Right ventricle myocardium superior (tissue), 1 donor: ENCODE measurements at places on chromosomes 4 and X.
A peak's percentile ranks its signal among the peaks of the same experiment; 100 is the strongest.

DNA sequence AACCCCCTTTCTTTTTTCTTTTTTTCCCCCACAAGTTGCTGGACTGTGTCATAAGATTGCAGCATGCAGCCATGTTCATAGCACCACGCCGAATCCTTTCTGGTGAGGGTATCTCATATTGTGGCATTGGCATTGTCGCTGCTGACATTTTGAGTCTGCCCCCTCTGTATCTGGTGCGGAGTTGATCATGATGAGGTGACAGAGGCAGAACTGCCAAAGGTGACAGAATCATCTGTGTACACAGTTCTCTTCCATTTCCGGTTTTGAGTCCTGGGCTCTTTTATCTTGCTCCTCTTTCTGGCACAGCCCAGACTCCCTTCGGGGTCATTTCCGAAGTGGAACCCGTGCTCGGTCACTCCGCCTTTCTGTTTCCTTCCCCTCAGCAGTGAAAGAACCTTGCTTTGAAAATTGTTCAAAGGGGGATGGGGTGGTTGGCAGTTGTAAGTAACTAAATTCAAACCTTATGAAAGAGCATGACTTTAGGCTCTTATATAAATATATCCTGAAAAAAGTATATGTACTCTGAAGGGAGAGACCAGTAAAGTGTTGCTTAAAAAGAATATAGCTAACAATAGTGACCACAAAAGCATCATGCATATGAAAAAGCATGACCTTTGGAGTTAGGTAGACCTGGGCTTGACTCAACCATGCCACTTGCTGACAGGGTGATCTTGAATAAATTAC, 55.0 kb upstream of the BMP2K start:
- no peak for DNase-seq

- DNase-seq = no peak
These were observed 84.7 kb downstream of the PTPN13 start for GRCh38 chr4:86678796-86679195.

DNA sequence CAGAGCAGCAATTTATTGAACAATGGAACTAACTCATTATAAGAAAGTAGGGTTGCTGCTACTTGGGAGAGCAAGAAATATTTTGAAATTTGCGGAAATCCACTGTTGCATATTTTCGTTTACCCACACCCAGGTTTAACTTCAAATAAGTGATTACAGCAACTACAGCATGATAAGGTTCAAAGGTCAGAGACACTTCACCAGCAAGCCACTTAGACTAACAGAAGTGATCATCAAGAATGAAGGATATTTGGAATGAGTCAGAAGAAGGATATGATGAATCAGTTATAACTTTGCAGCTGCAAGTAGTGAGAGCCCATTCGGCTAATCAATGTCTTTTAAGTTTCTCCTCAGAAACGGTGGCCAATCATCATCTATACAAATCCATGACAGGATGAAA, 199.3 kb downstream of the TMA16 start:
- DNase-seq = no peak

DNA sequence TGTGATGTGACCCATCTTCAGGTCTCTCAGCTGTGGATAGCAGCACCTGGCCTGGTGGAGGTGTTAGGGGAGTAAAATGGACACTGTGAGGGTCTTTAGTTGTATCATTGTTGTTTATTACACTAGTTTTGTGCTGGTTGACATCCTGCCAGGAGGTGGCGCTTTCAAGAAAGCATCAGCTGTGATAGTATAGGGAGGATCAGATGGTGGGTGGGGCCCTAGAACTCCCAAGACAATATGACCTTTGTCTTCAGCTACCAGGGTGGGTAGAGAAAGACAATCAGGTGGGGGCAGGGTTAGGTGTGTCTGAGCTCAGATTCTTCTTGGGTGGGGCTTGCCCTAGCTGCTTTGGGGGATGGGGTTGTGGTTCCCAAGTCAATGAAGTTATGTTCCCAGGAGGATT, 162.8 kb downstream of the PPP1R2C start:
- no peak for DNase-seq

DNA sequence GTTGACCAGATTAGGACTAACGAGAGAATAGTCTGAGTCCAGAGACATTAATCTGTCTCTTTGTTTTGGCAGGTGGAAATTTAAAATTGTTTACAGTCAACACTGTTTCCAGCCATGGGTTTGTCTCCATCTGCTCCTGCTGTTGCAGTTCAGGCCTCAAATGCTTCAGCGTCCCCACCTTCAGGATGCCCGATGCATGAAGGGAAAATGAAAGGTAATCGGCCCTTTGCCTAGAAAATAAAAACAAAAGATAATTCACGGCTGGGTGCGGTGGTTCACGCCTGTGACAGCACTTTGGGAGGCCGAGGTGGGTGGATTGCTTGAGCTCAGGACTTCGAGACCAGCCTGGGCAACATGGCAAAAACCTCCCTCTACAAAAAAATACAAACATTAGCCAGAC, 815 bp downstream of the HCCS start:
- no peak for DNase-seq

- peak; percentile 34 for DNase-seq
These were observed 44.7 kb upstream of the FGF13 start for GRCh38 chrX:138756234-138756633.
